ENCODE measurements at places on chromosomes 4 and X.
A peak's percentile ranks its signal among the peaks of the same experiment; 100 is the strongest.

DNA sequence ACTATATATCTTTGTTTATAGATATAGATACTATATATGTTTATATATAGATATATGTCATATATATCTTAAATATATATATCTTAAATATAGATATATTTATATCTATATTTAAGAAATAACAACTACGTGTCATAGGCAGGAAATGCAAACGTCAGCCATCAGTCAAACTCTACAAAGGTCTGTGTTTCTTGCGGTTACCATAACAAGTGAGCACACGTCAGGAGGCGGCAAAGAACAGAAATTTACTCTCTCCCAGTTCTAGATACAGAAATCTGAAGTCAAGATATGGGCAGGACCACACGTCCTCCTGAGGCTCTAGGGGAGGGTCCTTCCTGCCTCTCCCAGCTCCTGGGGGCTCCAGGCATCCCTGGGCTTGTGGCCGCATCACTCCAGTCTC lies 6.5 kb downstream of the PLCXD1 start:
- DNase-seq, result no peak

GRCh38 chr4:15149234-15149838 lies 147.1 kb downstream of the CPEB2 start:
- no peak for DNase-seq

GRCh38 chrX:153903991-153904957 lies at the start of gene AVPR2:
AVPR2 (plus strand) TSS chrX:153904673; CDS start chrX:153905146, 473 bp downstream.
- DNase-seq, result peak; percentile 47

- no peak for DNase-seq
These were observed 758.5 kb downstream of the KCTD8 start for GRCh38 chr4:43690116-43690515.

GRCh38 chr4:17489123-17489522 lies 22.8 kb downstream of the QDPR start:
- DNase-seq, result no peak
